ENCODE measurements at places on chromosomes 7 and 10. TPM values are rescaled to one million over a fixed set of nuclear protein-coding genes. Genes with fewer than 3 reads are reported as not detected.

DNA sequence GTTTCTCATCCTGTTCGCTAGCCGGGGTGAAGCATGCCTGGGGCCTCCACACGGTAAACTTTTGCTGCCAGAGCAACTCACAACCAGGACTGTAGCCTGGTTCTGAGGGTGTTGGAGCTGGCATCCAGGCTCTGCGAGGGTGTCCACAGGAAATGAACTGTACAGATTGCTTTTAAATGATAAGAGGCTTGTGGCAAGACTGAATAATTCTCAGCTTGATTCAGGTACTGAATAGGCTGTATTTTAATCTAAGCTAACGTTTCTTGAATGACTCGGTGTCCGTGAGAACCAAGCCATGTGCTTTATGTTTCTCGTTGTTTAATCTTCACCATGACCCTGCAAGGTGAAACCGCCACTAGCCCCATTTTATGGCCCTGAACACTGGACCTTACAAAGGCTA, 49.3 kb downstream of the EEPD1 start:
- no peak for DNase-seq

SUN3 gene
- total RNA-seq, result not detected

GRCh38 chr7:120421151-120421651, 148.2 kb downstream of the KCND2 start:
- DNase-seq, result no peak

STAG3 gene
- 3.8 TPM for total RNA-seq

DNA sequence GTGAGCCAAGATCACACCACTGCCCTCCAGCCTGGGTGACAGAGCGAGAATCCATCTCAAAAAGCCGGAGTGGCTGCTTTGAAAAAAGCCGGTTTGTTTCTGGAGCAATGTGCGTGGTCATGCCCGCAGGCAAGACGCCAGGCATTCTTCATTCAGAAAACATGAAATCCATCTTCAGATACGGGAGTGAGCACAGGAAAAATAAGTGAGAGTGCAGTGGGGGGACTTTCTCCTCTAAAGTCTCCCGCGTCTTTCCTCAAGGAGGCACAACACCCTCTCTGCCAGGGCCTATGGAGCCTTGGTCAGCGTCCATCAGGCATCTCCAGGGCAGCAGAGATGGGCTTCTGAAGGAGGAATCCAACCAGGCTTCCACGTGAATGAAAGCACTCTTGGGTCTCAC, 62.3 kb upstream of the DGKI start:
- no peak for DNase-seq

ANKRD2 gene
- total RNA-seq, result not detected

NPSR1 gene
- total RNA-seq, result not detected

- DNase-seq, result no peak
These were observed 1584.4 kb upstream of the LRRTM3 start for GRCh38 chr10:65341323-65341925.

NKX2-3 gene
- not detected for total RNA-seq

ADCY1 gene
- total RNA-seq, result 26.9 TPM

HEPACAM2 gene
- total RNA-seq, result not detected

DNA sequence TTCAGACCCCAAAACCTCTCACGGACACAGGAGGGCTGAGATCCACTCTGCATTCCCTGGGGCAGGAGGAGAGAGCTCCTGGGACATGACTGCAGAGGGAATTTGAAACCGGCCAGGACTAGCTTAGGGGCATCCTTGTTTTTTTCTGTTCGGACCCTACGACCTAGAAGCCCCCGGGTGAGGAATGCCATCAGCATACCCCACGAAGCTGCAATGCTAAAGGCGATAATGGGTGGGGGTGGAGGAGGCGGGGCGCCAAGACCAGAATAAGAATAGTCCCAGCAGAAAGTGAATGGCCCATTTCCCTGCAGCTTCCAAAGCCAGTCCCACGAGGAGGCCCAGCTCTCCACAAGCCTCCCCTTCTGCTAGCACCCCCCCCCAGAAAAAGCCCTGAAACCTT, 4.0 kb downstream of the PDGFA start:
- DNase-seq, result peak; percentile 70

SDHAF3 gene
- 31.3 TPM for total RNA-seq

GRCh38 chr10:37314350-37314749, 189.0 kb downstream of the ANKRD30A start:
- DNase-seq, result no peak

GRCh38 chr10:76922666-76923065, 714.9 kb downstream of the KCNMA1 start:
- DNase-seq, result no peak

- DNase-seq, result no peak
These were observed 153.5 kb downstream of the DIP2C start for GRCh38 chr10:535952-536351.

- no peak for DNase-seq
These were observed 96.9 kb downstream of the KIAA1217 start for GRCh38 chr10:24305551-24306506.

ENO4 gene
- total RNA-seq, result not detected

- no peak for DNase-seq
These were observed 83.0 kb upstream of the DUSP5 start for GRCh38 chr10:110414548-110415309.

- DNase-seq, result no peak
These were observed 15.5 kb downstream of the RPP38 start for GRCh38 chr10:15112657-15113056.

TMEM184A gene
- total RNA-seq, result 1.8 TPM

GRCh38 chr10:97210543-97210960, 24.8 kb upstream of the SLIT1 start:
- DNase-seq, result peak; percentile 97

DNA sequence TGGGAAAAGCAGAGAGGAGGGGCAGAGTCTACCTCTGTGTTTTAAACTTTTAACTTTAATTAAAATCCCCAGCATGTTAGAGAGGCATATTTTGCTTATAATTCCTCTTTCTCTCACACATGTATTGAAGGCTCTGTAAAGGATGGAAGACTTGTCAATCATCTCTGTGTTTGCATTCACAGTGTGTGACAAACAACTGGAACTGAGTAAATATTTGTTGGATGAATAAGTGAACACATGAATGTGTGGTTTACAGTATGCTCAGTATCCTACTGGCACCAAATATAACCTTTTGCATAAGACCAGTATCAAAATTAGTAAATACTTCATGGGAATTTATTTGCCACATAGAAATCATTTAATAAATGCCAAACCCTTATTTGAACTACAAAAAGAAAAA, 829.0 kb downstream of the GRID1 start:
- no peak for DNase-seq

GRCh38 chr7:65390588-65390987, 16.9 kb downstream of the ZNF92 start:
- no peak for DNase-seq

DNA sequence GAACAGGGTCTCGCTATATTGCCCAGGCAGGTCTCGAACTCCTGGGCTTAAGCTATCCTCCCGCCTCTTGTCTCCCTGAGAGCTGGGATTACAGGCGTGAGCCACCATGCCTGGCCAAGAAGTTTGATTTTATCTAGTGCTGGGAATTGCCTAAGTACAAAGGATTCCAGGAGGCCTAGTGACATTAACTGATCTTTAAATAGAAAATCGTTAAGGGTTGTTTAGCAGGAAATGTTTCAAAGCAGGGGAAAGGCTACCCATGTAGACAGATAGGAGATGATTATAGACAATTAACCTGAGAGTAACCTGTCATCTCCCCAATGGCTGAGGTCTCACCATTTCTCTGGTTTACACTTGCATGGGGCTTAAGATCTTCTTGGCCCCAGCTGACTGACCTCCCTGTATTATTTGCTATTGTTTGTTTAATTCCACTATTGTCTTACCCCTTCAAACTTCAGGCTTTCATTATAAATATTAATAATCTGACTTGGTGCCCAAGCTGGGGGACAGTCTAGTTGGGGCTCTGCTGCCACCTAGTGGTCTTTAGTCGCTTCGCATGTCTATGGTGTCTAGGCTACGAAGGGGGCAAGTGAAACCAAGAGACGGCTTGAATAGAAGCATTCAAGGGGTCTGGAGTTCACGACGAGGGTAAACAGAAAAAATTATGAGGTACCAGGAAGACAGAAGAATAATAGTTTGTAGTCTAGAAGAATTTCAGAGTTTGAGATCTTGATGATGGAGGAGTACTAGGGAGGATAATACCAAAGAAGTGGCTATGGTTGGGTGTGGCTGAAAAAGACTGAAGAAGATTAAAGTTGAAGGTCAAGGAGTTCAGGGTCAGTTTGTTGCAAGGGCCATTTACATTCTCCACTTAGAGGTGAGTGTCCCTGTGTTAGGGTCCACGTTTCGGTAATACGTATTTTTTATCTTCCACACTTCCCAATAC, 40.4 kb upstream of the BPGM start:
- DNase-seq, result no peak

GRCh38 chr10:116787893-116788665, 45.7 kb upstream of the HSPA12A start:
- peak; percentile 61 for DNase-seq

GRCh38 chr10:21530168-21530567, 3.9 kb upstream of the MLLT10 start:
- DNase-seq, result no peak

AKR1C3 gene
- 4.6 TPM for total RNA-seq

MGAM2 gene
- not detected for total RNA-seq

- no peak for DNase-seq
These were observed 121.4 kb downstream of the ZFAND4 start for GRCh38 chr10:45550903-45551786.

DNA sequence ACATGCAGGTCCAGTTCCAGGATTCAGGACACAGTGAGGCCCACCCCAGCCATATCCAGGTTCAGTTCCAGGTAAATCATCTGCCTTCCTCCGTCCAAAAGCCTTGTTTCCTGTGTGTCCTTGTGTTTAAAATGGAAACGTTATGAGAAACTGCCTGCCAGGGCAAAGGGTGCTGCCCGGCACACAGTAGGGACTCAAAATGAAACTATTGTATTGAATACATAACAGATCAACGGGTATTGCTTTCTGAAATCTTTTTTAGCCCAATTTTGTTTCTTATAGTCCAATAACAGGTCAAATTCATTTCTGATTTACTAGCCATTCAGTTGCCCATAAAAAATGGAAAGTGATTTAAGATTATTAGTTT, 115.5 kb downstream of the EGFR start:
- DNase-seq, result no peak

DNA sequence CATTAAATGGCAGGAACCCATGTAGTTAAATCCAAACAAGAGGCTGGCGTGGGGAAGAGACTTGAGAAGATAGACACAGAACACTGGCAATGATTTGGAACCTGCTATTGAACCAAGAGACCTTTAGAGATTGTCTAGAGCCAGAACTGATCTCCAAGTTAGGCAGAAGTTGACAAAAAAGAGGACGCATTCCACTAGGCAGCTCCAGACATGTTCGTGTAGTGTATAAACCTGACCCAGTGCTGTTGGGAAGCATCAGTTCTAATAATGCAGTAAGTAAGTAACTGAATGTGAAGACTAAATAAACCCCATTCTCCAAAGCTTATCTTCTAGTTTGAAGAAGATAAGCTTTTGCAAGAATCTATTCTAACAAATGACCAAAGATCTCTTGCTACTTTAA, 50.8 kb downstream of the AP3M1 start:
- no peak for DNase-seq

- DNase-seq, result no peak
These were observed 774.0 kb downstream of the DNAJB9 start for GRCh38 chr7:109343678-109344077.

- DNase-seq, result no peak
These were observed 105.5 kb downstream of the POLL start for GRCh38 chr10:101482568-101482967.

PLPP4 gene
- not detected for total RNA-seq

DNA sequence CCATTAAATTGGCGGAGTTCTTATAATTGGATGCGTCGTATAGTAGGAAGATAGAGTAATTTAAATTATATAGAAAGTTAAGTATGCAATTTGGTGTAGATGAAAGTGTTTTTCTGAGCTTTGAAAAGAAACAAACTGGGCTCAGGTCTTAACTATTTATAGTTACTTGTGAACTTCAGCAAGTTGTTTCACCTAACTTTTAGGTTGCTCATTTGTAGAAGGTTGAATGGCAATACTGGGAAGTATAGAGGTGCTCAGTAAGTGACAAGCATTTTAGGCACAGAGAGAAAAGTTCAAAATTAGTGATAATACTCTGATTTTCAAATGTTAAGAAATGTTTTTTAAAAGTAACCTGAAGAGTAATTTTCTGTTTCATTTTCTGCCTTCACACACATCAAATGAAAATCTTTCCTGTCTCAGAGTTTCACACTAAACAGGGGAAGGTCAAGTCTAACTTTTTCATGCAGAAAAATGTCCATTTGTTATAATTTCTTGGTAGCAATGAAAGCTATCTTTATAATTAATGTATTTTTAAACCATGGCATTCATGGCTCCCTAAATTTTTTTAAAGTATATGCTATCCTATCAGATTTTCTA, 146.5 kb downstream of the PHF14 start:
- no peak for DNase-seq

DNA sequence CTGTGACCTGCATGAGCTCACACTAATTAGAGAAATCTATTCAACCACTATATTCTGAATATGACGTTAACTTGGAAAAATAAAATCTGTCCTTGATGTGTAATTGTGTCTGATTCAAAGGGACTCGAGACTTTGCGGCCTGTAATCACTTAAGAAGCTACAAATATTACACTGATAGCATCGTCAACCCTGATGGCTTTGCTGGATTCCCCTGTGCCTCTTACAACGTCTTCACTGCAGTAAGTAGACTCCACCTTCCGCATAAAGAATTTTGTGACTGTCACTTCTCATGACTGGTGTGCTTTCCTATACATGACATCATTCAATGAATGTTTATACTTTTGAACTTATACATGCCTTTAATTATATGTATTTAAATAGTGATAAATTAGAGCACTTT, 10.1 kb downstream of the PNLIP start:
- no peak for DNase-seq

- no peak for DNase-seq
These were observed 15.5 kb downstream of the MAPK8 start for GRCh38 chr10:48322017-48322416.

- DNase-seq, result peak; percentile 2
These were observed 107.2 kb upstream of the FAM180A start for GRCh38 chr7:135855846-135856245.

DNA sequence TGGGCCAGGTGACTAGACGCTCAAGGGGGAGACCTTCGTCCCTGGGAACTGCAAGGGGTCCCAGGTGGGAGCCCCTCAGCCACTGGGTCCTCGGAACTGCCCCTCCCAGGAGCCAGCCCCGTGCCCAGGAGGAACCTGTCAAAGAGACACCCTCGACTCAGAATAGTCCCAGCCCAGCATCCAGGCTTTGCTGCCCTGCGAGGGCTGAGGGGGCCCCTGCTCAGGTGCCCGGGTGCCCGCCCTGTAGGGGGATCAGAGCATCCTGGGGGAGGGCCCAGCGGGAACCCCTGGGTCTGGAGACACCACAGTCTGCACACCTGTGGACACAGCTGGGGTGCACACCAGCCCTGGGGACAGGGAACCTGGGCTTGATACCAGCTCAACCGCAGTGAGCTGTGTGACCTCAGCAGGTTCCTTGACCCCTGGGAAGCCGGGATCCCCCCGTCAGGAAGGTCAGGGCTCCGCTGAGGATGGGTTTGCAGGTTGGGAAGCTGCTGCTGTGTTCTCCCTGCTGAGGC, 407 bp downstream of the ELN start:
- no peak for DNase-seq

GRCh38 chr7:97009753-97010732, 4.7 kb downstream of the DLX6 start:
- peak; percentile 55 for DNase-seq
